ENCODE measurements at places on chromosomes 7 and 10.

GRCh38 chr7:66696774-66697191, 43.8 kb upstream of the RABGEF1 start:
- no peak for DNase-seq

GRCh38 chr7:142131439-142132185, 20.1 kb downstream of the MGAM2 start:
- DNase-seq = no peak

GRCh38 chr10:59362144-59362958, at the start of gene FAM13C:
FAM13C (minus strand) TSS chr10:59362549; CDS start chr10:59362460, 89 bp downstream.
- no peak for DNase-seq

DNA sequence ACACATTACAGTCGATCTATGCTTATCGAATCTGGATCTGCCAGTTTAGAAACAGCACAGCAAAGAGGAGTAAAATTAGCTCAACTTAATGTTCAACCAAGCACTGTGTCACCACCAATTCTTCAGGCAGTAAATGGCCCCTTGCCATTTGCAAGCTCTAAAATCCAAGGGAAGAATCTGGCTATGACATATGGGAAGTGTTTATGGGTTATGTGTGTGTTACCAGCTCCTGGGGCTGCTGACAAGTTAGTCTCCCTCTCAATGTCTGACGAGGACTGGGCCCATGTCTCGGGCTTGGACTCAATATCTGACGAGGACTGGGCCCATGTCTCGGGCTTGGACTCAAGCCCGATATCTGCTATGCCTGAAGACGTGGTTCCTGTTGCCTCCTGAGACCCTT, 5.7 kb upstream of the ITIH2 start:
- DNase-seq = no peak

- DNase-seq = no peak
Observed at GRCh38 chr7:141563956-141564623, 12.9 kb downstream of the AGK start.

- DNase-seq = peak; percentile 9
Observed at GRCh38 chr10:13634207-13634606, 47.4 kb downstream of the PRPF18 start.

- DNase-seq = no peak
Observed at GRCh38 chr7:93238748-93239147, 6.6 kb downstream of the VPS50 start.

GRCh38 chr10:132634947-132635271, 97.3 kb downstream of the INPP5A start:
- no peak for DNase-seq

DNA sequence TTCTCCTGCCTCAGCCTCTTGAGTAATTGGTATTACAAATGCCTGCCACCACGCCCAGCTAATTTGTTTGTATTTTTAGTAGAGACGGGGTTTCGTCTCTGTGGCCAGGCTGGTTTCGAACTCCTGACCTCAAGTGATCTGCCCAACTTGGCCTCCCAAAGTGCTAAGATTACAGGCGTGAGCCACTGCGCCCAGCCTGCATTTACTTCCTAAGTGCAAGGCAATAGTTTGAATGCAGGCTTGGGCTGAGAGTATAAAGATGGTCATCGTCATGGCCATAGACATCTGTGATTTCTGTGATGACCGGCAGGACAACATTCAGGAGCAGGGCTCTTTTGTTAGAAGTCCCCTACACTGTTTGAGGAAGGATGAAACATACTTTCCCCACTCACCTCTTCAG, 393.9 kb upstream of the SHH start:
- DNase-seq = no peak

- no peak for DNase-seq
Observed at GRCh38 chr7:137753948-137754851, 92.6 kb downstream of the DGKI start.

DNA sequence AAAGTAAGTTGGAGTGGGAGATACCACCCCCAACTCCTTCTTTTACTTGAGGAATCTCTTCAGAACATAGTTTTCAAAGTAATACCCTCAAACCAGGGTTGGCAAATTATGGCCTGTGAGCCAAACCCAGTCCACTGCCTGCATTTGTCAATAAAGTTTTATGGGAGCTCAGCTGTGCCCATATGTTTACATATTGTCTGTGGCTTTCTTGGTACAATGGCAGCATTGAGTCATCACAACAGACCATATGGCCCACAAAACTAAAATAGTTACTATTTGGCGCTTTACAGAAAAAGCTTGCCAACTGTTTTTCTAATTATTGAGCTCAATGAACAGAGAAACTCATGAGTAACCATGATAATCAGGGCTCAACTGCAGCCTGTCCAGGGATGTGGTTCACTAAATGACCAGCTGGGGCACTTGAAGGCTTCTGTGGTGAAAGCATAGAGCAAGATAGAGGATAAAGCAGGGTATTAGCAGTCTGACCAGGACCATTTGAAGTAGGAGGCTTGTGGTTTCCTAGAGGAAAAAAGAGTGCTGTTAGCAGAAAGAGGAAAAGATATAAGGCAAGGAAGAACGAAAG, 196.0 kb upstream of the GRB10 start:
- no peak for DNase-seq

- no peak for DNase-seq
Observed at GRCh38 chr10:31586723-31587638, 268.0 kb downstream of the ZEB1 start.

DNA sequence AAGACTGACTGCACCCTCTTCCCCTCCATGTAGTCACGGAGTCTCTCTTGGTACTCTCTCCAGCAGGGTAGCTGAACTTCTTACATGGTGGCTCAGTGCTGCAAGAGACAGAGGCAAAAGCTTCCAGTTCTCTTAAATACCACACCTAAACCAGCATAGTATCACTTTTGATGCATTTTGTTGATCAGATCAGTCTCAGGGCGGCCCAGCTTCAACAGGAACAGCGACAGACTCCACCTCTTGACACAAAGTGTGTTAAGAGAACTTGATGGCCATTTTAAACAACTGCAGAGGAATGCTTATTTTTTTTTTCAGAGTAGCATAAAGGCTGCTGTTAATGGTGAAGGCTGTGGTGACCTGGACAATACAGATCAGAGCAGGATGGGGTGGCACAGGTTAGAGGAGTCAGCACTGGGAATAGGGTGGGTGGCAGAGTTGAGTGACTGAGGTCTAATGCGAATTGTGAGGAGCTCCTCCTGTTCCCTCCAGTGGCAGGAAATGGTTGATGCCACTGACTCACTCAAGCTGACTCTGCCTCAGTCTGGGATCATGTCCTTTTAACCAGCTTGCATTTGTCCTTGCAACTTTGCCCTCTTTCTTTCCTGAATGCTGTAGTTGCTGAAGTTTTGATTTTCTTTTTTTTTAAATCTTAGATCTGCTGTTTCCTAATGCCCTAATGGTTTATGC, 17.3 kb downstream of the MGAM start:
- DNase-seq = no peak

- no peak for DNase-seq
Observed at GRCh38 chr7:22576612-22577469, 76.9 kb upstream of the STEAP1B start.

DNA sequence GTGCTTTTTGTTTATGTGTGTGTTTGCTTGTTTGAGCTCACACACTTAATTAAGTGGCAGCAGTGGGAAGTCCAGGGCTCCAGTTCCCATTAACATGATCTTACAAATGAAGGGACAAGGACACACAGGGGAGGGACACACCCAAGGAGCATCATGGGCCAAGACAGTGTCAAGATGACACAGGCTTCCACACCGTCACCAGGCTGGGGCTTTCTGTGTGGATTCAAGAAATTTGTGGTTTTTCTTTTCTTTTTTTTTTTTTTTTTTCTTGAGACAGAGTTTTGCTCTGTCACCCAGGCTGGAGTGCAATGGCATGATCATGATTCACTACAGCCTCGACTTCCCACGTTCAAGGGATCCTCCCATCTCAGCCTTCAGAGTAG, 173.6 kb downstream of the KIAA1217 start:
- no peak for DNase-seq

- DNase-seq = no peak
Observed at GRCh38 chr10:12566161-12567115, 217.1 kb downstream of the CAMK1D start.

DNA sequence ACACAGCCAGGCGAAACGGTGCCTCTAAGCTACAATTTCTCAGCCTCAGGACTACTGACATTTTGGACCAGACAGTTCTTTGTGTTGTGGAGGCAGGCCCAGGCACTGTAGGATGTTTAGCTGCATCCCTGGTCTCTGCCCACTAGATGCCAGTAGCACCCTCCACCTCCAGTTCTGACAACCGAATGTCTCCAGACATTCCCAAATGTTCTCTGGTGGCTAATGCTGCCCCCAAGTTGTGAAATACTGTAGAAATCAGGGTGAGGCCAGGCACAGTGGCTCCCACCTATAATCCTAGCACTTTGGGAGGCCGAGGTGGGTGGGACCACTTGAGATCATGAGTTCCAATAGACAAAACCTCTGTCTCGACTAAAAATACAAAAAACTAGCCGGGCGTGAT, 18.2 kb downstream of the HNRNPF start:
- no peak for DNase-seq

DNA sequence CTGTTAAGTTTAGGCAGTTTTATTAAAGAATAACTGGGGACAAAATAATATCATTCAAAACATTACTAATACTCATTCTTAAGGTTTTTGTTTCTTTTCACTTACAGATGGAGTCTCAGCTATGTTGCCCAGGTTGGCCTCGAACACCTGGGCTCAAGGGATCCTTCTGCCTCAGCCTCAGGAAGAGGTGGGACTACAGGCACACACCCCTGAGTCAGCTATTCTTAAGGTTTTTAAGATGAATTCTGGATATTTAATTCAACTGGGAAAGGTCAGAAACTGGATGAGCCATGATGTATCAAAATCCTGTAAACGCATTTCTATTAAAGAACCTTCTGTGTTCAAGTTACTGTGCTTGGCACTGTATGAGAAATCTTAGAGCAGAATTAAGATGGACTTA, 3.5 kb downstream of the OAT start:
- no peak for DNase-seq

DNA sequence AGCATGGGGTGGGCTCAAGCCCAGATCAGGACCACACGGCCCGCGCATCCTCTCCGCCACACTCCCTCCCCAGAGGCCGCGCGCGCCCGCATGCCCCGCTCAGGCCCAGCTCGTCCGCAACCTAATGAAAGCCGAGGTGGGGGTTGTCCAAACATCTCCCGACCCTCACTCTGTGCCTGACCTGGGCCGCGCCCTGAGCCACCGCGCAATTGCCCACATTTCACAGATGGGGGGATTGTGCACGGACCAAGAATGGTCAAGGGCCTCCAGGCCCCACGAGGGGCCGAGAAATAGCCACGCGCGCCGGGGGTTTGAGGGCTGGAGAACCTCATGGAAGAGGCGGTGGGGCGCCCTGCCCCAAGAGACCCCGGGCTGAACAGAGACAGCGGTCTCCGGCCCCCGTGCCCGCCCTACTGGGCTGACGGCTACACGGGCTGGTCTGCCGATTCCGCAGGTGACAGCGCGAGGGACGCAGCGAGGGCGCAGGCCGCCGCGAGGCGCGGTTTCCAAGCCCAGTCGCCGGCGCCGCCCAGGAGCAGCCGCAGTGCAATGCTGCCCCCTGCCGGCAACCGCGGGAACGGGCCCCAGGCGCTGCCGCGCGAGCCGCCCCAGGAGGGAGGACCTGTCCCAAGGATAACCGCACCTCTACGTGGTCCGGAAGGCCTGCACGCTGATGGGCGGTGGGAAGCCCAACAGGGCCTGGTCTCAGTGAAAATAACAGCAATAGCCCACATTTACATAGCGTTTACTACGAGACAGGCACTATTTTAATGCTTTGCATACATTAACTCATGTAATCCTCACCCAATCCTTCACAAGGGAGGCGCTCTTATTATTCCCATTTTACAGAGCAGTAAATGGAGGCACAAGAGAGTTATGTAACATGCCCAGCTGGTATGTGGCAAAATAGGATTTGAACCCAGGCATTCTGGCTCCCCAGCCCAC, 10.5 kb upstream of the GRID1 start:
- DNase-seq = no peak

DNA sequence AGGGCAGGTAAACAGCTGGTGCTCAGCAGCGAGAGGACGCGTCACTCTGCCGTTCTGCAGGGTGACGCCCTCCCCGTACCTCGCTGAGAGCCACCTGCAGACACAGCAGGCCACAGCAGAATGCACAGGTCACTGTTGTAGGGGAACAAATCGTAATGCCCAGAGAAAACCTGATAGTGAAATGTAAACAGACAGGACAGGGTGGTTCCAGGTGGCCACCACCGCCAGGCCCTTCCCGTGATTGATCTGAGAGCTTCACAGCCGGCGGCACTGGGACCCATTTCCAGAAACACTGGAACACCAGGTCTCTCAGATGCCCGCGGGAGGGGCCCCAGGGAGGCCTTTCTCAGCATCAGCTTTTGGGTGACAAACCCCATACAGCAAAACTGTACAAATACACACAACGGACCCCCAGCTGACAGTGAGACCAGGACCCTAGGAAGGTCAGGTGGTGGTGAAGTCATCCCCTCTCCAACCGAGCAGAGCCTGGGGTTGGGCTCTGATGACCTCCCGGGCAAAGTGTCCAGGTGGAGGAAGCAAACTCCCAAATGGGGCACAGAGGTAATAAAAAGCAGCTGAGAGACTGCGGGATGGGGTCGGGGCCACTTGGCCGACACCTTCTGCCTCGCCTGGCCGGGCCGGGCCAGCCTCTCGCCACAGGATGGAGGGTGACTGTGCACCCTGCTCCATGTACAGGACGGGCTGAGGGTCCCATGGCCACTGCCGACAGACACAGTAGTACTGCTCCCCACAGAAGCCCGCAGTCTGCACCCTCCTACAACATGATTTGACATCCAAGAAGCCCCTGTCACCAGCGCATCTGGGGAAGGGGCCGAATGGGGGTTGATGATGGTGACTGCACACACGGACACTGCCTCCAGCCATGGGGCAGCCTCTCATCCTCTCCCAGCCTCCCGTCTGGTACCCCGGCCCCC, 4.6 kb downstream of the BHLHA15 start:
- no peak for DNase-seq

DNA sequence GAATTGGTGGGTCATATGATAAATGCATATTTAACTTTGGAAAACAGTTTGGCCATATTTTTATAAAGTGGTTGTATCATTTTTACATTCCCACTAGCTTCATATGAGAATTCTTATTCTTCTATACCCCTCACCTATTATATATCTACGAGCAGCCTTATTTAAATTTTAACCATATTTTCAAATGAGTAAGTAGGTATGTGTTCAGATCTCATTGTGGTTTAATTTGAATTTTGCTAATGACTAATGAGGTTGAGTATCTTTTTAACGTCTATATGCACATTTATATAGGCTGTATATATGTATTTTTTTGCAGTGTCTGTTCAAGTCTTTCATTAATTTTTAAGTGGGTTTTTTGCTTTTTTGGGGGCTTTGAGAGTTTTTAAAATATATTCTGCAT, 14.2 kb downstream of the RAB18 start:
- no peak for DNase-seq

- no peak for DNase-seq
Observed at GRCh38 chr10:32929634-32930033, 28.4 kb downstream of the ITGB1 start.

- no peak for DNase-seq
Observed at GRCh38 chr7:40402661-40403060, 267.9 kb downstream of the SUGCT start.

DNA sequence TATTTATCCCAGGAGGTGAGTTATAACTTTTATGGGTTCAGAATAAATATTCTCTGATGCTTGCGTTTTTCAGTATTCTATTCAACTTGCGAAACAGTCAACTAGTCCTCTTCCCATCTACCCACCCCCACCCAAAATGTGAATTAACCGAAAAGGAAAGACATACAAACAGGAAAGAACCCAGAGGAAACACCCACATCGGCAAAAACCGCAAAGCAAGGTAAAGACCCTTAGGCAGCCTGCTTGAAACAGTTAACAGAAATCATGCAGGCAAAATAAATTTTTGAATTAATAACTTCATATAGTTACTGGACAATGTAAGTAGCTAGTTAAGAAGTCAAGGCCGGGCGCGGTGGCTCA, 5.4 kb downstream of the ZC3HAV1 start:
- no peak for DNase-seq
